ENCODE measurements at places on chromosomes 12 and 14. TPM values are rescaled to one million over a fixed set of nuclear protein-coding genes. Genes with fewer than 3 reads are reported as not detected.

Gene LRRC43
- not detected for total RNA-seq

Gene VRTN
- not detected for total RNA-seq

Gene RBMS2
- 55.1 TPM for total RNA-seq

Gene OVCH1
- total RNA-seq: not detected

Gene KRT83
- total RNA-seq: not detected

Gene PTGER2
- total RNA-seq: 9.4 TPM

Gene RHOJ
- total RNA-seq: 5.6 TPM

Gene C3AR1
- 3.3 TPM for total RNA-seq

Gene EMP1
- total RNA-seq: 43.2 TPM

Gene CMA1
- not detected for total RNA-seq

Gene SYT10
- total RNA-seq: 0.96 TPM

Gene ANO4
- total RNA-seq: not detected

GRCh38 chr12:76520348-76520747, 39.2 kb downstream of the OSBPL8 start:
- no peaks in the 10 kb centered on the region for H3K36me3 ChIP-seq
- H3K27me3 ChIP-seq: peaks cover 15% of the 10 kb centered on the region
- no peak for DNase-seq

DNA sequence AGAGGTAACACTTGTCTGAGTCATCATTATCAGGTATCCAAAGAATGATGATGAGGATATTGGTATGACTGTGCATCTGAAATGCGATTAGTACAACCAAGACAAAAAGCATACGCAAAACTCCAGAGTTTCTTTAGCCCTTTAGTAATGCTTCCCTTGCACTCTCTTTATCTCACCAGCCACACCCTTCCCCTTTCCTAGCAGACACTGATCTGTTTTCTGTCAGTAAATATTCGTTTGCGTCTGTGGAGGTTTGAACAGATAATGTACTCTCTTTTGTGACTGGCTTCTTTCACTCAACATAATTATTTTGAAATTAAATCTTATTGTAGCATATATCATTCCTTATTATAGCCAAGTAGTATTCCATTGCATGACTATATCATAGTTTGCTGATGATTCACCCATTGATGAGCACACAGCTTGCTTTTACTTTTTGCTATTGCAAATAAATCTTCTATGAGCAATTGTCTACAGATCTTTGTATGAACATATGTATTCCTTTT, 775.7 kb downstream of the SLC6A15 start:
- H3K36me3 ChIP-seq: no peaks in the 10 kb centered on the region
- no peak for DNase-seq
- no peaks in the 10 kb centered on the region for H3K4me1 ChIP-seq

DNA sequence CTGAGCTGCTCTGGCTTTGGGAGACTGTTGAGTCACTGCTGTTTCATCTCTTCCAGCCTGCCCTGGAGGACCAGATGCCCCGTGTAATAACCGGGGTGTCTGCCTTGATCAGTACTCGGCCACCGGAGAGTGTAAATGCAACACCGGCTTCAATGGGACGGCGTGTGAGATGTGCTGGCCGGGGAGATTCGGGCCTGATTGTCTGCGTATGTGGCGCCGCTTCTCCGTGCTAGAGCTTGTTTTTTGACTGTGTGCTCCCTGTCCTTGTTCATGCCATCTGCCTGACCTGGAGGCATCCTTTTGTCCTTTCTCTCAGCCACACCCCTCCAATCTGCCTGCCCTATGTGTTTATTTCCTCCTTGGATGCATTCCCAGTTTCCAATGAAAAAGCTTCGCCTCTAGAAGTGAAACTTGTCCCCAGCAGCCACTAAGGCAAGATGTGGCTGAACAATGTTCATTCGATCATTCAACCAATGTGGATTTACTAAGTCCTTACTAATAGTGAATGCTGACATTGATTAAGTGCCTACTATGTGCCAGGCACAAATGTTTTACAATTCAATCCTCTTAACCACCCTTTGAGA, 98.6 kb downstream of the NT5DC3 start:
- H3K4me1 ChIP-seq: no peaks in the 10 kb centered on the region
- no peak overlapping the region for H3K4me3 ChIP-seq
- H3K27ac ChIP-seq: no peak overlapping the region

DNA sequence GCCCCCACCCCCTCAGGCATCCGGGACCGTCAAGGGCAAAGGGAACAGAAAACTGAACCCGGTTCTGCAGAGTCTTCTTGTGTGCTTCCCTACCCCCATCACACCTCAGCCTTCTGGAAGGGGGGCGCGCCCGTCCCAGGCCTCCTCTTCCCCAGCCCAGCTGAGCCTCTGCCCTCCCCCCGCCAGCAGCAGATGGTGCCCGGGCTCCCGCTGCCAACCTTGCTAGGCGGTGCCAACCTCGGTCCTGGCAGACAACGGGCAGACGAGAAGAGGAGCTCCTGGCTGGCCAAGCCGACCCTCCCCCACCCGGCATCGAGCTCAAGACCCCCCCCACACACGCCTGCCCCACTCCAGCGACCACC, 8.7 kb downstream of the STAC3 start:
- DNase-seq: peak; percentile 56
- H3K27ac ChIP-seq: no peak overlapping the region
- peak overlapping the region; percentile 42 for H3K4me3 ChIP-seq
- H3K36me3 ChIP-seq: no peaks in the 10 kb centered on the region
- peaks cover 55% of the 10 kb centered on the region for H3K4me1 ChIP-seq

- no peaks in the 10 kb centered on the region for H3K4me1 ChIP-seq
- H3K27ac ChIP-seq: no peak overlapping the region
Observed at GRCh38 chr14:80059041-80059440, 152.3 kb downstream of the DIO2 start.

DNA sequence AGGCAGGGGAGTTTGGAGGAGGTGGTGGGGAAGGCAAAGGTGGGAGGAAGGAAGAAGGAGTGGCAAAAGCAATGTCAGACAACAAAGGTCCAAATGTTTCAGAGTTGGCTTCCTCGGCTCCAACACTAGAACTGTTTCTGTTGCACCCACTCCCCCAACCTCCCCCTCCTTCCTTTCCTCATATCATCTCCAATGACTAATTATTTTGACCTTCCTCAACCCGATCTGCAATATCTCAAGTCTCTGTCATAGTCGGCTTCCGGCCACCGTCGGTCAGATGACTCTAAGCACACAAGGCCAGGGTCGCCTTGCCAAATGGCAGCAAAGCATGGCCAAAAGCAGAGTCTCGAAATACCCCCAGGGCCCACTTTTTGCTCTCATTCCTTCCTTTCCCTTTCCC, 637.0 kb upstream of the TBX3 start:
- H3K27ac ChIP-seq: no peak overlapping the region
- no peak overlapping the region for H3K4me3 ChIP-seq
- no peak for DNase-seq
- H3K4me1 ChIP-seq: no peaks in the 10 kb centered on the region
- H3K27me3 ChIP-seq: no peaks in the 10 kb centered on the region

DNA sequence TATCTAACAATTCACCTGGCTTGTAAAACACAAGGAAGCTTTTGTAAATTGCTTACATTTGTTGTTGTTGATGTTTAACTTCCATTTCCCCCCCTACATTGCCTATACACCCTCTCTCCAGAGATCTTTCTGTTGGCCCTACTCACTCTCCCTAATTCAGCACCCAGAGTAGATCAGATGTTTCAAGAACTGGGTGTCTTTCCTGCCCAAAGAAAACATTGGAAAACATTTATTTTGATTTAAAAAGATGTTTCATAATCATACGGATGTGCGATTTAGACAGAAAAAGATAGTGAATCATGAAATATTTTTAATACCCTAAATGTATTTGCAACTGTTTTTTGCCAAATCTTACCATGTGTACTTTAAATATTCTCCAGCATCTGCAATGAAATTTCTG, 446.4 kb upstream of the RGS6 start:
- DNase-seq: no peak
- no peaks in the 10 kb centered on the region for H3K36me3 ChIP-seq
- peaks cover 12% of the 10 kb centered on the region for H3K4me1 ChIP-seq
- H3K27me3 ChIP-seq: no peaks in the 10 kb centered on the region
- H3K27ac ChIP-seq: no peak overlapping the region

DNA sequence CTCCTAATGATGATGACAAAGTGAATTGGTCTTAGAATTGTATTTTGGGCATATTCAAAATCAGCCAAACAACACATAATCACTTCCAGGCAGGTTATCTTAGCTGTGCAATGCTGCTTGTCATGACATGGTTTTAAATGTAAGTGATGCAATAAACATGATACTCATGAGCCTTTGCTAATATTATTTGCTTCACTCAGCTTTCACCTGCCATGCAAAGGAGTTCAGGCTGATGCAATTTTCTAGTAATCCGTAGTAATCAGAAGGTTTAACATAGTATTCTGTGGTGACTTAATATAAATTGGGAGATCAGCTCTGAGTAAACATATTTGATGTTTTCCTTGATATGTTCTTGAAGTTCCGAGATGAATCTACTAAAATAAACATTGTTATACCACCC, 29.1 kb downstream of the TMEM260 start:
- no peaks in the 10 kb centered on the region for H3K27me3 ChIP-seq
- DNase-seq: no peak
- no peak overlapping the region for H3K4me3 ChIP-seq
- no peaks in the 10 kb centered on the region for H3K36me3 ChIP-seq
- H3K27ac ChIP-seq: no peak overlapping the region

DNA sequence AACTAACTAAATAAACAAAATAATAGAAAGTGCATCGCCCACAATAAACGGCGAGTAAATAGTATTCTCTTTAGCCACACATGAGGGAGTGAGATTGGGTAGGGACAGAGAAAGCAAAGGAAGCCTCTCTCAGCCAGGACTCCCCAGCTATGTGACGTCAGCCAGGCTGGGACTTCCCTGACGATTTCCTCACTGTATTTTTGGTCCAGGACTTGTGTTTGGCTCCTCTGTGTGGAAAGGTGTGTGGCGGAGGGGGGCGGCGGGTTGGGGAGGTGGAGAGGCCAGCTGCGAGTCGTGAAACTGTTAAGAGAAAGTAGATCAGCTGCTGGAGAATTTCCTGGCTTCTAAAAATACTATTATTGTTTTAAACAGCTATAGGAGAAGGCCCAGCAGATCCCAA, 1124.6 kb downstream of the AACS start:
- H3K36me3 ChIP-seq: no peaks in the 10 kb centered on the region
- H3K27ac ChIP-seq: no peak overlapping the region
- H3K27me3 ChIP-seq: peaks cover 18% of the 10 kb centered on the region
- DNase-seq: no peak

DNA sequence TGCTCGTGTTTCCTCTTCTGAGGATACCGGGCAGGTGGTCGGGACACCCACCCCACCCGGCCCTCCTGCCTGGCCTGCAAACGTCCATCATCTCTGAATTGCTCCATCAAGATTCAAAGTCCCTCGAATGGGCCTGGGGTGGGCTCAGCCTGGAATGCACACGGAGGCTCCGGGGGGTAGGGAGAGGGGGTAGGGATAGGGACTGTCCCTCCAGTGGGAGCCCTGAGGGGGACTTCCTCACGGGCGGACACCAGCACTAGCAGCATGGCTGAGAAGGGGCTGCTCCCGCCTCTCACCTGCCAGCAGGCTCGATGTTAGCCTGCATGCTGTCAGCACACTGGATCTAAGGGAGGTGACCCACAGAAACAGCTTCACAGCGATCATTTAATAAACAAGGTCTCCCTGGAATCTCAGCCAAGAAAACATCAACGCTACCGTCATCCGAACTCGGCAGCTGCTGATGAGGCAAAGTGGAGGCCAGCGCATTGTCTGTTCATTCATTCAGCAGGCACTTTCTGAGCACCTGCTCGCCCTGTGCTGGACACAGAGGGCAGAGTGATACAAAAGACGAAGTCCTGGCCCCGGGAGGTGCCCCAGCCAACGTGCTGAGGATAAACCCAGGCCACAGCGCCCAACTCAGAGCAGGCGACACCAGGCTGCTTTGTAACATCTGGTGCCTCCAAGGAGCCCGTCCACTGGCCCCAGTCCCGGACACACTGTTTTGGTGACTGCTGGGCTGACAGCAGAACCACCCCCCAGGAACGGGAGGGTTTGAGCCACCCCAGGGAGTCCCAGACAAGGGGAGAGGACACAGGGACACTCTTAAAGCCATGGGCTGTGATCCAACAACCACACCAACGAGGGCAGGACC, 6.3 kb downstream of the TMEM179 start:
- peaks cover 30% of the 10 kb centered on the region for H3K27me3 ChIP-seq
- H3K4me1 ChIP-seq: no peaks in the 10 kb centered on the region
- no peaks in the 10 kb centered on the region for H3K36me3 ChIP-seq

GRCh38 chr12:120413901-120414695, 23.8 kb upstream of the COX6A1 start:
- H3K27me3 ChIP-seq: no peaks in the 10 kb centered on the region
- no peak overlapping the region for H3K4me3 ChIP-seq
- H3K36me3 ChIP-seq: no peaks in the 10 kb centered on the region
- DNase-seq: peak; percentile 55
- H3K4me1 ChIP-seq: no peaks in the 10 kb centered on the region

DNA sequence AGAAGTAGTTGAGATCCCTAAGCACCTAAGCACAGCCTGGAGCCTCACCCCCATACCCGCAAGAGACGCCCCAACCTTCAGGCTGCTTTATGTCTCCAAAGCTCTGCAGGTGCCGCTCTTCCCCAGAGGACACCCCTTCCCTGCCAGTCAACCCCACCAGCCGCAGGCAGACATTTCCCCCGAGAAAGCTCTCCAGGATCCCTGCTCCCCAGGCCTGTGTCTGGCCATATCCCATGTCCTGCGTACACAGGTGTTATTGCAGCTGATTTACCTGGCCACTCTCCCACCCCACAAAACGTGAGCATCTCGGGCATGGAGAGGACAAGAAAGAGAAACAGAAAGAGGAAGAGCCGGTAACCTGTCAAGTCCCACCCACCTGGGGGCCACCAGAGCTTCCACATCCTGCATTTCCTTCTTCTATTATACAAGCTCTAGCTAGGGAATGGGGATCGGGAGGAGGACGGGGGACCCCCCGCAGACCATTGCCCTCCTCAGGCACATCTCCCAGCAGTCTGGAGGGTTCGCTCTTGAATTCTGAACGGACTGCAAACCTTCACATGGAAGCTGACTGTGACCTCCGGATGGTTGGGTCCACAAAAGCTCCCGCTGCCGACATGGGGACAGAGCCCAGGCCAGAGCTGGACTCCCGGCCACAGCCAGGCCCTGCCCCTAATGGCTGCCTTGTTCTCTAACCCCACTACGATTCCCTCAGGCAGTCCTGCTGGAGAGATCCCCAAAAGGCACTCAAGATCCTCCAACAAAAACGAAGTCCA, 17.6 kb downstream of the CCDC88C start:
- peak overlapping the region; percentile 85 for H3K27ac ChIP-seq
- H3K4me3 ChIP-seq: no peak overlapping the region
- no peaks in the 10 kb centered on the region for H3K27me3 ChIP-seq
- DNase-seq: peak; percentile 69

DNA sequence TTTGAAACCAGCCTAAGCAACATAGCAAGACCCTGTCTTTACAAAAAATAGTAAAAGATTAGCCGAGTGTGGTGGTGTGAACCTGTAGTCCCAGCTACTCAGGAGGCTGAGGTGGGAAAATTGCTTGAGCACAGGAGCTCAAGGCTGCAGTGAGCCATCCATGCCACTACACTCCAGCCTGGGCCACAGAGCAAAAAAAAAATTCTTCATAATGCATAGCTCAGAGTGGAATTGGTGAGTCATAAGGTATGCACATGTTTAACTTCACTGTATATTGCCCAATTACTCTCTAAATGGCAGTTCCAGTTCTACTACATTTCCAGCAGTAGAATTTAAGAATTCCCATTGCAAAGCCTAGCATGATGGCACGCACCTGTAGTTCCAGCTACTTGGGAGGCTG, 26.8 kb upstream of the CLIP1 start:
- no peaks in the 10 kb centered on the region for H3K27me3 ChIP-seq
- no peak overlapping the region for H3K4me3 ChIP-seq

All from transverse colon (tissue), 4 donors.